Right renal cortex interstitium (tissue), 3 donors: ENCODE measurements at places on chromosomes 12 and 14. TPM values are rescaled to one million over a fixed set of nuclear protein-coding genes. Genes with fewer than 3 reads are reported as not detected.

GRCh38 chr12:38720661-38721060, 184.7 kb downstream of the CPNE8 start:
- DNase-seq: no peak

DNA sequence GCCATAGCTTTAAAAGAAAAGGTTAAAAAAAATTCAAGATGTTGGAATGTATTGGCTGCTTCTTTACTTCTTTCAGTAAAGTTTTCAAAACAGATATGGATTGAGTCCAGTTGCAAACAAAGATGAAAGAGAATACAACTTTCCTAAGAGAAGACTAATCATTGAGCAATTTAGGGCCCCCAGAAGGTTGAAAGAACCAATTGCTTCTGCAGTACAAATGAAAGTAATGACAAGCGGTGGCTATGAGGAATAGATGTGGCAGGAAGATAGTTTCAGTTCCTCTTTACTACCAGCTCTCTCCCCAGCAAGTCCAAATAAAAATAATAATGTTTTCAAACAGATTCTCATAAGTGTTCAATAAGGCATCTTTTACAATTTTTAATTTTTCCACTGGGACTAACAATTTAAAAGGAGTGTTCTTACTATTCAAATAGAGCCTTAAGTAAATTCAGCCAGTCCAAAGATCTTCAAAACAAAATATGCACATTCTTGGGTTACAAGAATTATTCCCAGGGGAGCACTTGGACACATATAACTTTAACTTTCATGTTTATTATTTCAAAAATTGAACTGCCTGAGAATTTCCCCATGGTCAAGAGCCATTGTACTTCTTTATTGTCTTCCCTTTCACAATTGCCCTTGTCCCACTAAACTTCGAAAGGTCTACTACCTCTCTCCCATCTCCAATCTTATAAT, 62.3 kb upstream of the PPP1R12A start:
- no peak for DNase-seq

DNA sequence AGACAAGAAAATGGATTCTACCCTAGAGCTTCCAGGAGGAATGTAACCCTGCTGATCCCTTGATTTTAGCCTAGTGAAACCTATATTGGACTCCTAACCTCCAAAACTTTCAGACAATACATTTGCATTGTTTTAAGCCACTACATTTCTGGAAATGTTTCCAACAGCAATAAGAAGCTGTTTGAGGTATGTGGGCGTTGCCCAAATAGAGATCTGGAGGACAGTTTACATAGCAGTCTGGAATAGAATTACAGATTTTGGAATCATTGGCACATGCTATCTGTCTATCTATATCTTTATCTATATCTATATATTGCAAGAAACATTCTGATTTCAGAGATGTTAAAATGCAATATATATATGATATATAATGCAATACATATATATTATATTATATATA, 42.4 kb upstream of the EGLN3 start:
- no peak for DNase-seq

GRCh38 chr14:64541261-64541971, 875 bp downstream of the HSPA2 start:
- no peak for DNase-seq

DNA sequence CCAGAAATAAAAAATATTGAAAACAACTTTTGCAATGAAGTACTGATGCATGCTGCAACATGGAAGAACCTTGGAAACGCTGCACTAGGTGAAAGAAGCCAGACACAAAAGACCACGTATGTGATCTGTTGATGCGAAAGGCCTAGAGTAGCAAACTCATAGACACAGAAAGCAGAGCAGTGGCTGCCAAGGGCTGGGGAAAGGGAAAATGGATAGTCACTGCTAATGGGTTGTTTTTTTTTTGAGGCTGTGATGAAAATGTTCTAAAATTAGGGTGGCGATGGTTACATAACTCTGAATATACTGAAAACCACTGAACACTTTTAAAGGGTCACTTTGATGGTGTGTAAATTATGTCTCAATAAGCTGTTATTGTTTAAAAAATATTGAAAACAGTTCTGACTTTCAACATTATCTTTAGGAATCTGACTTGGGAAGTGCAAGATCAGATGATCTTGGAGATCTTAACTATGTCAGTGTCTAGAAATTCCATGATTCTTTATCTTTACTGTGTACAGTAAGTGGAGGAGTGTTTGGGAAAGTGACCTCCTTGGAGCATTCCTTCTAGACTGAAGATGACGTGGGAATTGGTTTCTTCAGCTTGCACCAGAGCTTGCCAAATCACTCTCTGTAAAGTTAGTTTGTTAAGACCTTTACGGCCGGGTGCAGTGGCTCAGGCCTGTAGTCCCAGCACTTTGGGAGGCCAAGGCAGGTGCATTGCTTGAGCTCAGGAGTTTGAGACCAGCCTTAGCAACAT, 12.4 kb downstream of the MLXIP start:
- no peak for DNase-seq

- no peak for DNase-seq
Measured at GRCh38 chr14:105323663-105324062, 9.1 kb downstream of the PACS2 start.

DNA sequence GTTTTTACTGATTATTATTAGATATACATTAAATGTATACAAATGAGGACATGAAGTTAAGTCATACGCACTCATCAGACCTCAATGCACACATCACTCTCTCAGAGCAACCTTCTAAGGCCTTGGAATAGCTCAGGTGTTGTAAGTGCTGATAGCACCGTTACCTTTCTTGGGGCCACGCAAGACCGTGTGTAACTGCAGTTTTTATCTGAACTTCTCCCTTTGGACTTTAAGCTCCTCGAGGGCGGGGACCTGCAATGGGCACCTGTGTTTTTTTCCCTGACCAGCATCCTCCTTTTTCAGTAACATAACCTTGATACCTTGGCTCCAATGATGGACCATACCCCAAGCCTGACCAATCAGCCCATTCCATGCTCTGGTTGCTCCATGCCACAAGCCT, 136.5 kb upstream of the TMCC3 start:
- no peak for DNase-seq

Gene CMTM5
- polyA plus RNA-seq: 2.2 TPM
